ENCODE measurements at places on chromosomes 16 and 17. TPM values are rescaled to one million over a fixed set of nuclear protein-coding genes. Genes with fewer than 3 reads are reported as not detected.

DNA sequence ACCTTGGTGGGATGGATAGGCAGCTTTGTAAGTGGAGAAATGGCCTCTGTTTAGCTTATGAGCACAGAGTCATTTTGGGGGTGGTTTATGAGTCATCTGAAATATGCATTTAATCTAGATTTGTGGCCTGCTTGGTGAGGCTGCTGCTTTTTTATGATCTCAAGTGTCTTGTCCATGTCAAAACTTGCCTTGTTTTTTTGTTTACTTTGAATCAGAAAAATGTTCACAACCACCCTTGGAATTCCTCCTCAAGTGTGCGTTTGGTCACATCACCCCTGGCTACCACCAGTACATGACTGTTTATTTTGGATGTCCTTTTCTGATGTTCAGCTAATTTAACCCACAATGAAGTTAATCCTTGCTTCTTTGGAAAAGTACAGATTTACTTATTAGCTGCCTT is 64.6 kb downstream of the FTO start:
- DNase-seq = no peak

GRCh38 chr16:88939245-88939971 is 37.6 kb downstream of the CBFA2T3 start:
- DNase-seq = no peak

- DNase-seq = no peak
These were observed 3.9 kb upstream of the ARHGAP17 start for GRCh38 chr16:25018972-25019617.

ACBD4 gene
- total RNA-seq = 26.4 TPM

- DNase-seq = no peak
These were observed 98.3 kb downstream of the MSI2 start for GRCh38 chr17:57354673-57355072.

DBF4B gene
- total RNA-seq = 4.9 TPM

- no peak for DNase-seq
These were observed 11.4 kb downstream of the LIMD2 start for GRCh38 chr17:63688396-63689020.

ITGAE gene
- 28.5 TPM for total RNA-seq

GRCh38 chr16:89422527-89422904 is 67.8 kb downstream of the ANKRD11 start:
- DNase-seq = no peak

DNA sequence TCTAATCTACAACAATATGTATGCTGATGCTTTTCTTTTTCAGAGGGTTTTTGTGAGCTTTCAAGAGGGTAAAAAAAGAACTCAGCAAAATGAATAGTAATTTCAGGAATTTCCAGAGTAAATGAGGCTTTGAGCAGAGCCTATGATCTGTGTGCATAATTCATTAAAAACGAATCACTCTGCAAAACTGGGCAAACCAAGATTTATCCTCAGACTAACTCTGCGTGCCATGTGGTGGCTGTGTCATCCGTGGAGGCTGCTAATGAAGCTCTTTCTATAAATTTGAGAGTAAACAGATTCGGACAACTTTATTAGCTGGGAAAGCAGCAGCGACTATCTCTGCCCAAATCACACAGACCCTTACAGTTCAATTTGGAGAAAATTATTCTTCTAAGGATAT is 83.8 kb downstream of the FOXL1 start:
- DNase-seq = no peak

GRCh38 chr16:62450291-62450690 is 414.1 kb upstream of the CDH8 start:
- DNase-seq = no peak

TBC1D3 gene
- not detected for total RNA-seq

GRCh38 chr16:68369697-68370580 is 59.1 kb downstream of the PRMT7 start:
- DNase-seq = no peak

- DNase-seq = no peak
These were observed 651.8 kb downstream of the CDH11 start for GRCh38 chr16:64469906-64470702.

- DNase-seq = no peak
These were observed 39.2 kb upstream of the FAM20A start for GRCh38 chr17:68640242-68640989.

All from ureter (tissue), 1 donor.